ENCODE measurements at places on chromosomes 1 and 21. TPM values are rescaled to one million over a fixed set of nuclear protein-coding genes. Genes with fewer than 3 reads are reported as not detected.

SON gene
- 357 TPM for total RNA-seq

S100A12 gene
- not detected for total RNA-seq

HTR1D gene
- not detected for total RNA-seq

KRTAP19-1 gene
- total RNA-seq = not detected

TAL1 gene
- total RNA-seq = not detected

NES gene
- total RNA-seq = not detected

GRCh38 chr1:161978011-161978790 is 45.5 kb downstream of the OLFML2B start:
- DNase-seq = no peak
- no peak overlapping the region for H3K27ac ChIP-seq
- no peaks in the 10 kb centered on the region for H3K36me3 ChIP-seq
- peaks cover 2% of the 10 kb centered on the region for H3K27me3 ChIP-seq
- no peak overlapping the region for H3K4me3 ChIP-seq

GRCh38 chr1:163535807-163536206 is 214.1 kb downstream of the NUF2 start:
- H3K4me1 ChIP-seq = no peaks in the 10 kb centered on the region
- H3K36me3 ChIP-seq = no peaks in the 10 kb centered on the region
- H3K4me3 ChIP-seq = no peak overlapping the region
- H3K27ac ChIP-seq = no peak overlapping the region

DNA sequence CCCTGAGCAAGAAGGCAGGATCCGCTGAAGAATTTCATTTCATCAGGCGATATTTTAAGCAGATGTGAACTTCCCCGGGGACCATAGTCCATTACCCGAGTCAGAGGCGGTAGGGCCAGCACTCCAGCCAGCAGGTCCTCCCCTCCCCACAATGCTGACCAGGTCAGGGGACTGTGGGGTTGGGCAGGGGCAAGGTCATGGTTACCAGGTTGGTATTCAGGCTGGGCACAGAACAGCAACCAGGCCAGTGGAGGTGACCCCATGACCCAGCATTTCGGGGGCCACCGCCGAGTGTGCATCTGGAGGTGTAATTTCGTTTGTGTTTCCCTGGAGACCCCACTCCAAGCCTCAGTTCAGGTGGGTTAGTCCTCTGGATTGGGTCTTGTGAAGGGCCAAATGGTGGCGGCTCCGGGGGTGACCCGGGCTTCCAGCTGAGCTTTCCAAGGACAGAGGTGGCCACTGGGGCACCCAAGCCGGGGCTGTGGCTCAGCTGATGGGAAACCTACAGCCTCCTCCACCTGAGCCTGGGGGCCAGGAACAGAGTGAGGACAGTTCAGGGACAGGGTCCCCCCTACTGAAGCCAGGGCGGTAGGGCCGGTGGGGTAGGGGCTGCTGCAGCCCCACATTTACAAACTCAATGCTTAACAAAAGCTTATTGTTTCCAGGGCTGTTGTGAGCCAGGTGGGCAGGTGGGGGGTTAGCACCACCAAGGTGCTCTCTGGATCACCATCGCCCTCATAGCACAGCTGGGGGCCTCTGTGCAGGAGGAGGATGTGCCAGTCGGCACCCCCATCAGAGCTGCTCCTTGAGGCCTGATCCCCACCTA is 2.8 kb downstream of the PRDM16 start:
- H3K27me3 ChIP-seq = peaks cover 45% of the 10 kb centered on the region
- no peak overlapping the region for H3K4me3 ChIP-seq
- H3K27ac ChIP-seq = no peak overlapping the region
- H3K4me1 ChIP-seq = peaks cover 2% of the 10 kb centered on the region
- no peaks in the 10 kb centered on the region for H3K36me3 ChIP-seq

DNA sequence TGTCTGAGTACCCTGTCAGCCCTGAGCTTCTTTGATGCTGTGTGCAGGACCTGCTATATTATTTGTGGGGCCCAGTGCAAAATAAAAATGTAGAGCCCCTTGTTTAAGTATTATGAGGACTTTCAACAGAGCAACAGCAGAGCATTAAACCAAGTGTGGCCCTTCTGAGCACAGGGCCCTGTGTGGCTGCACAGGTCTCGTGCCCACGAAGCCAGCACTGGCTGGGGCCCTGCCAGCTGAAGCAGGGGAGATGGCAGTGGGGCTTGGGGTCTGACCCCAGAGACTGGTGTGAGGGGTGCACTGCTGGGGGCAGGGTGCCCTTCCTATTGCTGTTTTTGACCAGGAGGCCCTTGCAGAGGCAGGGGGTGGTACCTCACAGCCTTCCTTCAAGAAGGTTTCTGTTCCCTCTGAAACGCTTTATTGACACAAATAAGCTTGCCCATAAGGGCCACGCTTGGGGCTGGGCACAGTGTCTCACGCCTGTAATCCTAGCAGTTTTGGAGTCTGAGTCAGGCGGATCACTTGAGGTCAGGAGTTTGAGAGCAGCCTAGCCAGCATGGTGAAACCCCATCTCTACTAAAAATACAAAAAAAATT is 2.2 kb upstream of the SEMA4A start:
- H3K27ac ChIP-seq = no peak overlapping the region
- DNase-seq = no peak
- H3K4me3 ChIP-seq = no peak overlapping the region
- peaks cover 62% of the 10 kb centered on the region for H3K4me1 ChIP-seq
- H3K27me3 ChIP-seq = no peaks in the 10 kb centered on the region

- H3K4me1 ChIP-seq = no peaks in the 10 kb centered on the region
- H3K36me3 ChIP-seq = no peaks in the 10 kb centered on the region
- peaks cover 18% of the 10 kb centered on the region for H3K27me3 ChIP-seq
- H3K4me3 ChIP-seq = no peak overlapping the region
- H3K27ac ChIP-seq = no peak overlapping the region
Observed at GRCh38 chr1:94115900-94116436, 5.0 kb downstream of the ABCA4 start.

- H3K4me3 ChIP-seq = no peak overlapping the region
- DNase-seq = no peak
- peaks cover 2% of the 10 kb centered on the region for H3K4me1 ChIP-seq
- no peaks in the 10 kb centered on the region for H3K27me3 ChIP-seq
- H3K27ac ChIP-seq = no peak overlapping the region
Observed at GRCh38 chr1:43306688-43307457, 6.1 kb downstream of the TIE1 start.

- peaks cover 18% of the 10 kb centered on the region for H3K27me3 ChIP-seq
- H3K4me3 ChIP-seq = no peak overlapping the region
- H3K4me1 ChIP-seq = no peaks in the 10 kb centered on the region
- no peak overlapping the region for H3K27ac ChIP-seq
- DNase-seq = no peak
Observed at GRCh38 chr1:47644212-47644573, 206.3 kb downstream of the FOXD2 start.

- H3K27ac ChIP-seq = no peak overlapping the region
- DNase-seq = no peak
- H3K27me3 ChIP-seq = peaks cover 6% of the 10 kb centered on the region
- H3K36me3 ChIP-seq = no peaks in the 10 kb centered on the region
Observed at GRCh38 chr1:186300056-186300455, 75.0 kb downstream of the TPR start.

DNA sequence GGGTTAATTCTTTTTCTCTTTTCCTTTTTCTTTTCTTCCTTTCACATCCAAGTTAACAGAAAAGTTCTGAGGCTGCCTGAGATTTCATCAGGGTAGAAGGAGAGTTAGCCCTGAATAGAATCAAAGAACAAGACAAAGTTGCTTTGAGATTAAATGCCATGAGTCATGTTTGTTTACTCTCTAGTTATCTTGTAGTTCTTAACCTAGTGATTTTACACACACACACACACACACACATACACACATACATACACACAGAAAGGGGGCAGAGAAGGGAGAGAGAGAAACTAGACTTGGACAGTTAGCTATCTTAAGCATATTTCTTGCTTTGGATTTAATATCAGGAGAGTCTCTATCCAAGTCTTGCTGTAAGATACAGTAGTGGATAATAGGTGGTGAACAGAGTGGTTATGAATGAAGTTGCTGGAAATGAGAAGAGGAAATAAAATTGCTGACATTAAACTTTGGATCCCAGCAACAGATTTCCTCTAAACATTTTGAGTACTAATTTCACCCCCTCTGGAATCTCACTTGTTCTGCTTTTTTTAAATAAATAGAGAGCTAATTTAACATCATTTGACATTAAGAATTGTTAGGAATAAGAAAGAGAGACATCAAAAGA is 19.9 kb downstream of the PLA2G4A start:
- no peak overlapping the region for H3K4me3 ChIP-seq
- H3K36me3 ChIP-seq = no peaks in the 10 kb centered on the region
- no peak overlapping the region for H3K27ac ChIP-seq

DNA sequence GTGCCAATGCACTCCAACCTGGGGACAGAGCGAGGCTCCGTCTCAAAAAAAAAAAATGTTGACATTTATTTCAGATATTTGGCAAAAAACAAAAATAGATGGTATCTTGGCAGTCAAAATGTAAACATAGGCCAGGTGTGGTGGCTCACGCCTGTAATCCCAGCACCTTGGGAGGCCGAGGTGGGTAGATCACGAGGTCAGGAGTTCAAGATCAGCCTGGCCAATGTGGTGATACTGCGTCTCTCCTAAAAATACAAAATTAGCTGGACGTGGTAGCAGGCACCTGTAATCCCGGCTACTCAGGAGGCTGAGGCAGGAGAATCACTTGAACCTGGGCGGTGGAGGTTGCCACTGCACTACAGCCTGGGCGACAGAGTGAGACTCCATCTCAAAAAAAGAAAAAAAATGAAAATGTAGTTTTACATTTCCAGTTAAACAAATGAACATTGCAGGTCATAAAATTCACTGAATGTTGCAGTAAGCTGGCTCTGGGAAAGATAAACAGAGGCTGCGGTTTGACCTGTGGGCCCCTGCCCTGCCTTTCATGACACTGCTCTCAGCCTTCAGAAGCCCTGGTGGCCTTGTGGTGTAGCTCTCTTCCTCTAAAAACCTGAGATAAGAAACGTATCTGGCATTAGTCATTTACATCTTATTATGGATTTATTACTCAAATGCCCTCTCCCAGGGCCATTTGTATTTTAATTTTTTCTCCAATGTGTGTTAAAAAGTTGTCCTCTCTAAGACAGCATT is 12.2 kb upstream of the SLC44A3 start:
- DNase-seq = no peak
- H3K4me1 ChIP-seq = peaks cover 6% of the 10 kb centered on the region
- no peak overlapping the region for H3K27ac ChIP-seq
- H3K4me3 ChIP-seq = no peak overlapping the region
- H3K36me3 ChIP-seq = no peaks in the 10 kb centered on the region
- peaks cover 5% of the 10 kb centered on the region for H3K27me3 ChIP-seq

- no peak for DNase-seq
- H3K27me3 ChIP-seq = peaks cover 68% of the 10 kb centered on the region
- no peaks in the 10 kb centered on the region for H3K36me3 ChIP-seq
- H3K4me1 ChIP-seq = peaks cover 4% of the 10 kb centered on the region
- no peak overlapping the region for H3K4me3 ChIP-seq
Observed at GRCh38 chr1:28812669-28813468, 899 bp downstream of the OPRD1 start.

DNA sequence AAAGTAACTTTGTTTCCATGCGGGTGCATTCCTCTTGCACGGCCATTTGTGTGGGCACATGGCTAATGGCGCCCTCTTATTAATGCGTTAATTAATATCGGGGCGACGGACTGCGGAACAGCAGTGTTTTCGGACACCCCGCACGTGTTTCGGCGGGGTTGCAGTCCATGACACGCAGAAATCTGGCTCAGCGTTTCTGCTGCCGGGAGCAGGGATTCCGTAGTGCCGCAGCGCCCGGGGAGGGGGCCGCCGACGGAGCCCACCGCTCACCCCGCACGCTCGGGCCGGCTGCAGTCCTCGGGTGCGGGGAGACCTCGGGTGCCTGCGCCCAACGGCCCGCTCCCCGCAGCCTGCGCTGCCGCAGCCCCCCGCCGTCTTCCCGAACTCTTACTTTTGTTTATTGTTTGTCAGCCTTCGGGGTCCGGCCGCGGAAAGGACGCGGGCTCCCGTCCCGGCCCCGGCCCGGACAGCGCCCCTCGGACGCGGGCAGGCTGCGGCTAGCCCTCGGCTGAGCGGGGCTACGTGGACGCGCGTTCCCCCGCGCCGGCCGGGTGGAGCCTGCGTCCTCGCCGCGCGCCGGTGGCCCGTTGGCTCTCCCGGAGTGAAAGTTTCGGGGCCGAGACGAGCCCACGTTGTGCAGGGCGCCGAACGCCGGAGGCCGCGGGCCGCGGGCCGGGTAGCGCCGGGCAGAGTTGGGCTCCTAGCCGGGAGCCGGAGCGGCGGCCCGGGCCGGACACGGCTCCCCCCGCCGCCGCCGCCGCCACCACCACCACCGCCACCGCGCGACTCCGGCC is 849 bp downstream of the NFIA start:
- H3K4me3 ChIP-seq = peak overlapping the region; percentile 92
- peak; percentile 51 for DNase-seq
- H3K27ac ChIP-seq = no peak overlapping the region

DNA sequence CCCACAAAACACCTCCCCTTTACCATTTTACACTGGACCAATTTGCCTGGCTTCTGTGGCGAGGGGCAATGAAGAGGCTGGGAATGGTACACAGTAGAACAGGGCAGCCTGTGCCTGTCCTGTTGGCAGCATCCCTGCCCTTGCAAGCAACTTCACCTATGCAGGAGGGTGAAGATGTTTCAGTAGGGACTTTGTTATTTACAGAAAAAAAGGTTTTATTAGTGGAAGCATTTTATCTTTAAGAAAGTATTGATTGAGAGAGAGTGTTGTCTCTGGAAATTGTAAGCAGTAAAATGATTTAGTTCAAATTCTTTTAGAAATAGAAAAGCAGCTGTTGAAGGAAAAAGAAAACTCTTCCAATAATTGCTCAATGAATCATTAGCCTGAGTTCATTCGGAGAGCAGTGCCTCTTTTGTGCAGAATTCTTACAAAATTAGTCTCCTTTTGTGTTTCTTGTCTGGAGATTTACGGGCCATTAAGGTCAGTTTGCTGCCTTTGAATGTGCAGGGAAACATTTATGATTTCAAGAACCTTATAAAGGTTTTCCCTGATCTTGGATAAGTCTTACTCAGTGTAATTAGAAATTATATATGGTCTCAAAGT is 49.1 kb downstream of the HHAT start:
- peaks cover 7% of the 10 kb centered on the region for H3K4me1 ChIP-seq
- DNase-seq = no peak
- no peak overlapping the region for H3K27ac ChIP-seq
- no peaks in the 10 kb centered on the region for H3K36me3 ChIP-seq
- H3K4me3 ChIP-seq = no peak overlapping the region

Measured in activated naive CD8-positive, alpha-beta T cell treated with anti-CD3 and anti-CD28 coated beads, Interleukin-2, amount 10 ng/mL, durations not matched to agents 7 days and 5 days (primary cell).